AML-193 (cell line): ENCODE measurements at places on chromosomes 12 and 14.

DNA sequence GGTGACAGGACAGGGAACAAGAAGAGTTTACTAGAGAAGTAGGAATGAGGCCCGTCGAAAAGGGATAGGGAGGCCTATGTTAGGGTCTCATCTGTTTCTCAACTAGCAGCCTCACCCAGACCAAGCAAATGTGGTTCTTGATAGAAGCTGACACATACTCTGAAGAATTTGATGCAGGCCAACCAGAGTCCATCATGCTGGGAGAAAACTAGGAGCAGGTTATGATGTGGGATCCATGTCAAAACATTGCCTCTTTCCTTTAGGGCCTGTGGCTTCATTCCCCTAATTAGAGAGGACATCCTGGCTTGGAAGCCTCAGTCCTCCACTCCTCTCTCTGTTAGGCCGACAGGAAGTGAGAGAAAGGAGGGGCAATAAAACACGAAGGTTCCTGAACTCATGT is 122.8 kb downstream of the NTF3 start:
- no peak for DNase-seq

- DNase-seq = no peak
These were observed 16.3 kb upstream of the NAV3 start for GRCh38 chr12:77814386-77814785.

GRCh38 chr12:122399592-122400373 is 22.7 kb downstream of the CLIP1 start:
- peak; percentile 79 for DNase-seq

- no peak for DNase-seq
These were observed 137.3 kb upstream of the SCAF11 start for GRCh38 chr12:46127656-46128055.

- peak; percentile 59 for DNase-seq
These were observed 55.7 kb downstream of the TRPV4 start for GRCh38 chr12:109777544-109777943.
